ENCODE measurements at places on chromosomes 2 and 18.

GRCh38 chr2:228503731-228504130 lies 322.2 kb upstream of the SPHKAP start:
- no peak for DNase-seq

- DNase-seq = no peak
Observed at GRCh38 chr2:189109921-189110397, 69.6 kb downstream of the COL5A2 start.

- no peak for DNase-seq
Observed at GRCh38 chr2:176931588-176932563, 280.7 kb upstream of the HNRNPA3 start.

DNA sequence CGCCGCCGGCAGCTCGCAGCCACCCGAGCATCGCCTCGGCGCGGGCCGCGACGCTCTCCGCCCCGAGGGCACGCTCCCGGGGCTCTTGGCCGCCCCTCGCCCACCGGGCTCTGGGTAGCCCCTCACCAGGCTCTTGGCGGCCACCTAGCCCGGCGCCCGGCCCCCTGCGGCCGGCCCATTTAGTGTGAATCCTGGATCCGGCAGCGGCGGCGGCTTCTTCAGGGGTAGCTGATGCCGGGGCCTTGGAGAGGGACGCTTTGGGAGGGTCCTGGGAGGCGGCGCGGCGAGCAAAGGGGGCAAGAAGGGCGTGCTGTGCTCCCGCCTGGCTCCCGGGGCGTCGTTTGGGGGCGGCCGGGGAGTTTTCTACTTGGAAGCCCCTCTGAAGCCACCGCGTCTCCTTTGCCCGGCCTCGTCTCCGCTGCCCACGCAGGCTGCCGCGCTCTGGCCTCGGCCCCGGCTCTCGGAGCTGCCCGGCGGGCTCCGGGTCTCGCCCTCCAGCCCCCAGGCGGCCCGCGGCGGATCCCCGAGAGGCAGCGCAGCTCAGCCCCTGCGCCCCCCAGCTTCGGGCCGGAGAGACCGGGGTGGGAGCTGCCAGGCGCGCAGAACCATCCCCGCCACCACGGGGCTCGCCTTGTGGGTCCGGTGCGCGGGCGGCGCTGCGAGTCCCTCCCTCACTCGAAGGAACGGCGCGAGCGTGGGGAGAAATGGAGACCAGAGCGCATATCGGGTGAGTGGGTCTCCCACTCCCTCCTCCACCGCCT lies 509 bp downstream of the PIEZO2 start:
- no peak for DNase-seq

- no peak for DNase-seq
Observed at GRCh38 chr18:12393998-12394397, 13.7 kb upstream of the PRELID3A start.

- no peak for DNase-seq
Observed at GRCh38 chr18:9088252-9088651, 14.2 kb upstream of the NDUFV2 start.

DNA sequence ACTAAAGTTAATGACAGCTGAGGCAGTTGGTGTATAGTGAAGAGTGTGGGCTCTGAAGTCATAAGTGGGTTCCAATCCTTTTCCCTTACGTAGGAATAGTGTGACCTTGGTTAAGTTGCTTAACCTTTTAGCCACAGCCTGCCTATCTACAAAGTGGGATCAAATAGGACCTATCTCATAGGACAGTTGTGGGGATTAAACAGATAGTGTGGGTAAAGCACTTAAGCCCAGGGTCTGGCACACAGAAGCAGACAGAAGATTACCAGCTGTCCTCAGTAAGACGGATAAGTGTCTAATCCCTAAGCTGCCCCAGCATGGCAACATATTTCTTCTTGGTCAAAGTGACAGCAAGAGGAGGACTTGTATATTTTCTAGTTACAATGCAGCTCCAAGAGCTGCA lies 28.2 kb downstream of the UBE2F start:
- no peak for DNase-seq

GRCh38 chr18:55509631-55510324 lies 78.2 kb downstream of the TCF4 start:
- no peak for DNase-seq

DNA sequence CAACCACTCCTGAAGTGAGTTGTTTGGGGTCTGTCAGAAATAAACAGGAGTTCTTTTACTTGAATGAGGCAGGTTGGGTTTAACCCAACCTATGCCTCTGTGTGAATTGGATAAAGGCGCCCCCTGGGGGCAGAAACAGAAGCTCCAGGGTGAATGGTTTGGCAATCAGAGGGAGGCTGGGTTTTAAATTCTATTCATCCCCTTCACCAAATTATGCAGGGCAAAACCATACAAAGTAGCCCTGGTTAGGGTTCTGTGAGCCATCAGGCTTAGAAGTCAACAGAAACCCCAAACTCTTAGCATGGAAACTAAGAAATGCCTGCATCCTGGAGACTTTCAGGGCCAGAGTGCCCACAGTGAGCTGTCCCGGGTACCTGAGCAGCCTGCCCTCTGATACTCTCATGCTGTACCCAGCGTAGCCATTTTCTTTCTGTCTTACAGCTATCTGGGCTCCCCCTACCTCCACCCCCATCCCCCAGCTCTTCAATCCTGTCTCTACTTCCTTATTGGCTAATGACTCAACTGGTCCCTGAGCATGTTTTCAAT lies 241.5 kb downstream of the ICOS start:
- DNase-seq = no peak

- no peak for DNase-seq
Observed at GRCh38 chr2:240974771-240975572, 23.4 kb upstream of the SNED1 start.

DNA sequence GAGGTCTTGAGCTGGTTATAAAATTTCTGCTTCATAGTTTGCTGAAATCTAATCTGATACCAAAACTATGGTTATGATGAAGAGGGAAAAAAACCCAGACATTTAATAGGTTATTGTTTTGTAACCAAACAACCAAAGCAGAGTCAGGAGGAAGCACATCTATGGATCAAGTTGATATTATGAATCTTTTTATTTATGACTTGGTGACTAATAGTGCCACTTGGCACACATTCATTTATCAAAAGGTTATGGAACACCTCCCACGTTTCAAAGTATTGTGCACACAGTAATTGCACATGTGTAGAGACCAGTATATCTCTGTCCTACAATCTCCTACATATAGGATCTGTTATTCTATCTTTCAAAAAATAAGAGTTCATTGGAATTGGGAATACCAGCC lies 93.0 kb downstream of the DPP4 start:
- no peak for DNase-seq

- DNase-seq = no peak
Observed at GRCh38 chr2:173290518-173290917, 64.2 kb upstream of the CDCA7 start.

DNA sequence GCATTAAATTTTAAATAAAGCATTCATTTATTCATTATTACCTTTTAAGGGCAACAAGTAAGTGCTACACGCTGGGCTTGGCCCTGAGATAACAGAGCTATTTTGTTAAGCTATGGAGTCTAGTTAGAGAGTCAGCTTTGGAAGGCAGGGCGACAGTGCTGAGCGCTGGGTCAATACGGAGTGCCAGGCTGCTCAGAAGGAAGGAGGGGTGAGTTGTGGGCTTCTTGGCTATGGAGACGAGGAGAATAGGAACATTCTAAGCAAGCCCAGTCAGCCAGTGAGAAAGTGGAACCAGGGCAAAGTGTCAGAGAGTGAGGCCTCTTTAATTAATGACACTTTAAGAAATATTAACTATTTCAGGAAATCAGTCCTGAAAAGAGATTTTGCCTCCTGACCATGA lies 288.4 kb downstream of the LRRTM1 start:
- no peak for DNase-seq

GRCh38 chr18:73638709-73639108 lies 508.9 kb downstream of the FBXO15 start:
- peak; percentile 52 for DNase-seq

DNA sequence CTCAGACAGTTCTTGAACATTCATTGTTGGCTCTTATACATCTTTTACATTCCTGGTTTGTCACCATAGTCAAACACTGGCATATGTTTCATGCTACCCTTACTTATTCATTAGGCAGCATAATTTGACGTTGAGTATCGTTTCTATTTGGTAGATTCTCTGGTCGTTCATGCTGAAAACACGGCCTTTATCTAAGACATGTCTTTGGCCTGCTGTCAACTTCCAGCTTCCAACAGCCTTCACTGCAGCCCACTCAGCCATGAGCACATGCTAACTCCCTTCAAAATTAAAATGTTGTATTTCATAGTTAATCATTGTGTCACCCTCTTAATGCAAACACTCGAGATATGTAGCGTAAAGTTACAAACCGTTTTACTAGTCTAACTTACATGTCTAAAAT lies 493.0 kb upstream of the NRP2 start:
- DNase-seq = no peak

- no peak for DNase-seq
Observed at GRCh38 chr2:85246348-85246747, 81.4 kb downstream of the TGOLN2 start.

DNA sequence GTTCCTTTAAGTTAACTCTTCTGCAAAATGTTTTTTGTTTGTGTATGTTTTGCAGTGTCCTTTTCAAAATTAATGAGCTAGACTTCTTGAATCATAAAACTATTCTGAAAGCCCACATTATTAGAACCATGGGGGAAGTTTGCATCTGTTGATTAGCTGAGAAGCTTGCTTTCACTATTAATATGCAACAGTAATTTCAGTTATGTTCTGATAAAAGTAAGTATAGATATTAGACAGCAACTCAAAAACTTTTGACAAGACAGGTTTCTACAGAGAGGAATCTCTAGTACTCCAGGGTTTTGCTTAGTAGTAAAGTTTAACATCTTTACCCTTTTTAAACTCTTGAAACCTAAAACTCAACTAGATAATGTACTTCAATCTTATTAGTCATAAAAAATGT lies 147.8 kb downstream of the UBE2E3 start:
- no peak for DNase-seq

DNA sequence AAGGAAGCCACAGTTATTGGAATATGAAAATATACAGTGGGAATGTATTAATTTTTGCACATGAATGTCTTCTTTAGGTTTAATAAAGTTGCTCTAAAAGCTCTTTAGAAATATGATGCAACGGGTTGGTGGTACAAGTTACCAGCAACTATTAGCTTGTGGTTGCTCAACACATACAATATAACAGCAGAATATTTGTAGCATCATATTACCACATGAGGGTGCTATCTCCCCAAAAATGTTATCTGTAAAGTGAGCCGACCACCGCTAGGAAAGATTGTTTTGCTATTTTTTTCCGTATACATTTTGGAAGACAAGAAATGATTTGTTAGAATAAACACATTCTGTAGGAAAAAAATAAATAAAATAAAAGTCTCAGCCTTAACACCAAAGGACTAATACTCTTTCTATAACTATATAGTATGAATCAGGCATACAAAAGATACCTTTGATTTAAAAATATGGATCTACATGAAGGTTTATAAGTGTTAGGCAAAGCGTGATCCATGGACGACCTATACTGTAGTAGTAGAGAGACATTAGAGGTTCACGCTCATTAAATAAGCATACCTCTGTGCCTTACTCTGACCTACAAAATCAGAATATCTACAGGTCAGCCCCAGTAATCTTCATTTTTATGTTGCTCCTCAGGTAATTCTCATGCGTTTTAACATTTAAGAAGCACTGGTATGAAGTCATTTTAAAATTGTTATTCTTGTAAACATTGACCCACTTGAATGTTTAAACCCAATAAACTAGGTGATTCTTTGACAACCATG lies 1110.6 kb upstream of the ACVR2A start:
- DNase-seq = no peak

GRCh38 chr2:31244101-31244500 lies 10.1 kb downstream of the EHD3 start:
- no peak for DNase-seq

- DNase-seq = no peak
Observed at GRCh38 chr2:125227843-125228392, 1202.8 kb downstream of the CNTNAP5 start.

DNA sequence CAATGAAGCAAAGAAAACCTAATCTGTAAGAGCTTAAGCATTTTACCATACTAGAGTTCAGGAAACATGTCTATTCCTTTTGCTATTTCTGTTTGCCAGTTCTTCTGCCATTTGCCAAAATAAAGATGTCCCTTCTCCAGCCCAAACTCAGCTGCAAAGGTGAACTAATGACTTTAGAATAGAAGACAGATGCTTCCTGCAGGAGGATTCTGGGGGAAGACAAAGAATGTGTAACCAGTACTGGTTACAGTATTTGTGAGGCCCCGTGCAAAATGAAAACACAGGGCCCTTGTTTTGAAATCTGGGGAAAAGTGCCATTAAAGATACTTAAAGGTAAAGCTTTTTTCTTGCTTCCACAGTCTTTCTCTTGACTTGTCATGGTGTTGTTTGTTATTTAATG lies 34.3 kb upstream of the MTX2 start:
- DNase-seq = no peak

DNA sequence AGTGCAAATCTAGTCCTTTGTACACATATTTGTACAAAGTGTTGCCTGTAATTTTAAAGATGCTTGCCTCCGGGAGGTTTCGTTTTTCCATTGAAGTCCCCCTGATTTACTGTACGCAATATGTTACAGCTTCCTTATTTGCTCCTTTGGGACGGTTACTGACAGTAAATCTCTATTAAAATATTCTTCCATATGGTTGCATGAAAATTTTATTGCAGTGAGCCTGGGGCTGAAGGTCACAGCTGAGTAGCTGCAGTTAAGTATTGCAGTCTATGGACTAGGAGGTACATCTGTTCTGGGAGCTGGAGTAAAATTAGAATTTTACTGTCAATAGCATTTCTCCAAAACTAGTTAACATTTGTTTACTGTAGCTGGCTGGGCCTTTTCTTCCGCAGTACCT lies 119.2 kb downstream of the ETAA1 start:
- no peak for DNase-seq

DNA sequence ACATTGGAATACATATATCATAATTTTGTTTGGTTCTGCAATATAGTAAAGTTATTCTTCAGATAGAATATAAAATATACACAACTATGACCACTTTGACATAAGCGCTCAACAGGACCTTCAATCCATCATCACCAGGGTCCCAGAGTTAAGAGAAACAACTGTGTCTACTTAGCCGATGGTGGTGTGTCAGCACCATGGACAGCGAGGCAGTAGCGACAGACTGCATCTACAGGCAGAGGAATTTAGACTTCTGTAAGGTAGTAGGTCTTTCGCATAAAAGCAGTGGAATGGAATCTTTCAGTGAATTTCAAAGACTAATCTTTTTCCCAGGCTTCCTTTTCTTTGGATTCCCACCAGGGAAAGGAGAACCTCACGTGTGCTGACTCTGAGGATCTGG lies 20.5 kb upstream of the LRPPRC start:
- DNase-seq = no peak

DNA sequence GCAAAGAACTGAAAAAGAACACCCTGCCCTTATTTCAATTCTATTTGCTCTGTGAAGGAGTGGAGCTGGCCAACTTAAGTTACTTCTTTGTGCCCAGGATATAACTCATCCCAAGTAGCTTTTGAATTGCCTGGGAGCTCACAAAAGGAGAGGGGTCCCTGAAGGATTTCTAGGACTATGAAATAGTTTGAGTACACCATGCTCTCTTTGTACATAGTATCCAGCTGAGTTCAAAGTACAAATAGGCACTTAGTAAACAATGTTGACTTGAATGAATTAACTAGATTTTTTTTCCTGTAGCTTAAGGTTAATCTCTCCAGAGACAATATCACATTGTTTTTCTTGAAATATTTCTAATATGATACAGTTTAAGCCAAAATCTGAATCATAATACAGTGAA lies 47.7 kb downstream of the ZC3H15 start:
- no peak for DNase-seq

GRCh38 chr2:240857039-240858008 lies 11.3 kb upstream of the AGXT start:
- no peak for DNase-seq
